ENCODE measurements at places on chromosomes 12 and 14.

DNA sequence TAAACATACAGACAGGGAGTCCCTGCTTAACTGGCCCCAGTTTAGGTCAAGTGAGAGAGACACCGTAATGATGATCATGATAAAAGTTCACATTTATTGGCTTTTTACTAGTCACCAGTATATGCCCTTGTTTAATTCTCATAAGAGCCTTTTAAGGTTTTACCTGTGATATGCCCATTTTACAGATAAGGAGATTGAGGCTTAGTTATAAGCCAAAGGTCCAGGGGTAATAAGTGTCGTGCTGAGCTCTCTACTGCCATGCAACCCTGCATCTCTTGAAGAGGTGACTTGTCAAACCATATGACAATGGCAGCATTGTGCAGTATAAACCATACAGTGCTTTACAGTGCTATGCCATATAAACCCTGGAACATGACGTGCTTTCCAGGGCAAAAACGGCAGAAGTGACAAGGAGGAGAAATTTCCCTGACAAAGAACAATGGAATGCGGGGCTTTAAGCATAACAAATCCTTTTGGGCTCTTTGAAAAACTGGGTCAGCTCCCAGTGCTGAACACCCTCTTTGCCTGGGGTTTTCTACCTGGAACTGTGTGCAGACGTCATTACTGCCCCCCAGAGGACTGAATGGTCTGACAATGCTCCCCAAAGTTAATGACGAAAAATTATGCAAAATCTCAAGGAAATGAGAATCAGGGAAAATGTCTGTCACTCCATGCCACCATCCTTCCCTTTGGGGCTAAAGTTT is 59.7 kb upstream of the C14orf132 start:
- DNase-seq: no peak

DNA sequence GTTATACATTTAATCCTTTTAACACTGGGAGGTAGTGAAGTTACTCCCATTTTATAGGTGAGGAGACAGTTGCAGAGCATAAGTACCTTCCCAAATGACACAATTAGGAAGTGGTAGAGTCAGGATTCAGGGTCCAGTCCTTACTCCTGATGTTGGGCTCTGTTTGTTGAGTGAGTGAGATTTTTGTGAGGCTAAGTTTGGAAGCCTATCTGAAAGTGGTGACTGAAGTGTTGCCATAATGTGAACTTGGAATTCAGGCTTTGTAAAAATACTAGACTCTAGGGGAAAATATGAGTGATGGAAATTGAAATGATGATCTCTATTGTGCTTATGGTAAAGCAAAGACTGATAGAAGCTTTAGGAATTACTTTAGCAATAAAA is 2.2 kb downstream of the NUDT4 start:
- no peak for DNase-seq

DNA sequence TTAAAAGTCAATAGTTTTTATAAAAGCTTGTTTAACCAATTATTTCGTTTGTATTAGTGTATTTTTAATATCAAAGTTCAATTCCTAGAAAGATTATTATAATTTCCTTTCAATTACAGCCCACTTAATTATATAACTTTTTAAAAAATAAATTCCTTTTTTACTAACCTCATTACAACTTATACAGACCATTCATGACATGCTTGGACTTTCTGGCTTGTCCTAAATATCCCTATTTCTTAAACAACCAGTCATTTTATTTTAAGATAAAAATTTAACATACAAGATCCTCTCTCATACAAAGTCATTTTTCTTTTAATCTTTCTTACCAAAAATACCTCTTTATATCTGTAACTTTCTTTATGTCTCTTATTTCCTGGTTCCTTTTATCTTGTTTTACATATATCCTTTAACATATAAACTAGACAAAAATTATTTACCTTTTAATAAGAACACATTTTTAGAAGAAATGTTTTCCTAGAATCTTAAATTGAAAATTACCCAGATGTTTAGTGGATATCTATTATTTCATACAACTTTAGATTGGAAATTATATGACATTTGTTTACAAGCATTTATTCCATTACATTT is 10.4 kb upstream of the TMEM263 start:
- DNase-seq: no peak

- no peak for DNase-seq
Measured at GRCh38 chr14:22955702-22956569, 954 bp downstream of the HAUS4 start.

- no peak for DNase-seq
Measured at GRCh38 chr14:49851813-49852212, 775 bp downstream of the NEMF start.

DNA sequence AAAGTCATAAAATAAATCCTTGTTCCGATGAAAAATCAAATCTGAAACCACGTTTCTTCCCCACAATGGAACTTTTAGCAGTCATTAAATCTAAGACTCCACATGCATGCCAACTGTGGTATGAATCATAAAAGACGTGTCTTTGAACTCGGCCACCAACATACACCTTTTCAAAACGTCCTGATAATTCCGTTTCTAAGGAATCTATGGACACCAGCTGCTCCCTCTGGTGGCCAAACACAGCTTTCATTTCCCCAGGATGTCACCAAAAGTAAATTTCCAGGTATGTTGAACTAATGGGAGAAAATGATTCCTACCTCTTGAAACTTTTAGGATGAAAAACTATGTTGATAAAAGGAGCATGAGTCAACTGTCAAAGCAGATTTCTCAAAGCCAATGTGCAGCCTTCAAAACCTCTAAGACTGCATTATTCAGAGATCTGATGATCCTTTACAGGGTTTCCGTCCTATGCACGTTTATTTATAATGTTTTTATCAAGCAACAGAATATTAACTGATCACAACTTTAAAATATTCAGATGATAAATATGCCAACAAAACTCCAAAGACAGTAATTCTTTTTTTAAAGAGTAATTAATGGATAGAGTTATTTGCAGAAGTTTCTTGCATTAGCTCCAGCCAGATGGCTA is 96.2 kb downstream of the CIT start:
- no peak for DNase-seq

DNA sequence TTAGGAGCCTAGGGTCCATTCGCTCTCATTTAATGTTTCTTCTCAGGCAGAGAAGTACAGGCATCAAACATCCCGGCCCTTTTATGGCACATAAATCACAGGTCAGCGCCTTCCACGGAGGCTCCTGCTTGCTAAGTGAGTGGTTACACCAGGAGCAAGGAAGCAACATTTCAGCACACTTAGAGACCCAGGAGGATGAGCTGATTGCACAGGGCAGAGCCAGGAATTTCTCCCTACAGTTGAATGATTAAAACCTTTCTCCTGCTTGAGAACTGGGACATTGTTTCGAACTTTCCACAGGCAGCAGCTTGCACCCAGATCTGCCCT is 233.4 kb downstream of the SPTSSA start:
- no peak for DNase-seq

- DNase-seq: no peak
Measured at GRCh38 chr14:96307434-96307833, 51.4 kb downstream of the BDKRB1 start.

GRCh38 chr14:105602799-105603793 is 76.7 kb downstream of the TMEM121 start:
- DNase-seq: no peak

GRCh38 chr14:99880651-99881420 is 87.6 kb downstream of the EML1 start:
- DNase-seq: no peak

DNA sequence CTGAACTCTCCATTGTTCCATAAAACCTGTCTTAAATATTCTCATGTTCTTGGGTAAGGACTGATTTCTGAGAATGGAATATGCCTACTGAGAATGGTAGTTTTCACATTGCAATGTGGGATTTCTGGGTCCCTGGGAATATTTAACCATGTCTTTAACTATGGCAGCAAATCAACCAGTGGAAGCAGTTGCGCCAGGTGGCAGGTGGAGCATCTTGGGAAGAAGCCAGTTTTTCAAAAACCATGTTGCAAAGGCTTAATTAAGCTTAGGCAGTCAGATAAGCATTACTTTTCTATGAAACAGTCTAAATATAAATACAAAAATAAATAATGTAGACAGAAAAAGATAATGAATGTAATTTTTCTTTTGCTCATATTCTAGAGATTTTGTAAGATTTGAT is 448.1 kb downstream of the ADAMTS20 start:
- DNase-seq: no peak

- no peak for DNase-seq
Measured at GRCh38 chr14:52277552-52277951, 10.1 kb downstream of the PTGDR start.

DNA sequence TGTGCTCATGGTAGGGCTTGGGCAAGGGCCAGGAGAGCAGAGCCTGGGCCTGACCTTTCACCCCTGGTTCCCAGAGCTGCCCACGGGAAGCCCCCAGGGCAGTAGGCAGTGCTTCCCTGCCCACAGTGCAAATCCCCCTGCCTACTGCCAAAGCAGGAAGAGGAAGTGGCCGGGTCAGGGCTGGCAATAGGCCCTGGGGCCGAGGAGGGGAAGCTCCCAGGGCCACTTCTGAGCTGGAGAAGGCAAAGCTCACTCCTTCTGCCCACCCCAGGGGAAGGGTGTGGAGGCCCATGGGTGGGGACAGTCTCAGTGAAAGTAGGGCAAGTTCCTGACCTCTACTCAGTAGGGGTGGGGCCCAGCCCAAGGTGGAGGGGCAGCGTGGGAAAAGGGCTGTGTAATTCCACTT is 5.4 kb upstream of the NR4A1 start:
- DNase-seq: no peak

DNA sequence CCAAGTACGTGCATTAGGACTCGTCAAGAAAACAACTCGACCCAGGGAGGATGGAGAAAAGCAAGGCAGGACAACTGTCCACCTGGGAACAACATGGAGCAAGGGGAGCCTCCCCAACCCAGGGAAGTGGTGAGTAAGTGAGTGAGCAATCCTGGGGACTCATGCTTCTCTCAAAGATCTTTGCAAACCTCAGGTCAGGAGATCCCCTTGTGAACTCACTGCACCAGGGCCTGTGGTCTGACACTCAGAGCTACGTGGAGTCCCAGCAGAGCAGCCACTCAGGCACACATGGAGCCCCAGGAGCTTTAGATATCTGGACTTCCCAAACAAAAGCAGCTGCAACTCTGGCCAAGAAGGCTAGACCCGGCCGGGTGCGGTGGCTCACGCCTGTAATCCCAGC is 12.2 kb upstream of the OR5AU1 start:
- DNase-seq: no peak

- DNase-seq: no peak
Measured at GRCh38 chr12:3755898-3756297, 3.0 kb upstream of the CRACR2A start.

GRCh38 chr14:83960832-83961512 is 1569.0 kb upstream of the FLRT2 start:
- no peak for DNase-seq

DNA sequence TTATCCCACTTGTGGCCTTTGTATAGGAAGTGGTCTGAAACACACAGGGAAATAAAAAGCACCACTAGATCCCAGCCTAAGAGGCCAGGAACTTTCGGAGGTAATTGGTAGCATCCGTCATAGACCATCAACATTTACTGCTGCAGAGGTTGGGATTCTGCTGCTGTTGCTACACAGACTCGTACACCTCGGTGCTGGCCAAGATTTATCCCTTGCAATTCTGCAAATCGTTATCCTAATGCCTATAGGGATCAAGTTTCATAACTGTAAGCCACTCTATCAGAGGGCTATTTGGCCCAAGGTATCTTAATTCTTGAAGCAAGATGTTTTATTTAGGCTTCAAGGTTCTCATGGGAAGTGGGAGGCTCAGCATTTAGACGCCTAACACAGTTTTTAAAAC is 913.6 kb downstream of the GALC start:
- DNase-seq: no peak

DNA sequence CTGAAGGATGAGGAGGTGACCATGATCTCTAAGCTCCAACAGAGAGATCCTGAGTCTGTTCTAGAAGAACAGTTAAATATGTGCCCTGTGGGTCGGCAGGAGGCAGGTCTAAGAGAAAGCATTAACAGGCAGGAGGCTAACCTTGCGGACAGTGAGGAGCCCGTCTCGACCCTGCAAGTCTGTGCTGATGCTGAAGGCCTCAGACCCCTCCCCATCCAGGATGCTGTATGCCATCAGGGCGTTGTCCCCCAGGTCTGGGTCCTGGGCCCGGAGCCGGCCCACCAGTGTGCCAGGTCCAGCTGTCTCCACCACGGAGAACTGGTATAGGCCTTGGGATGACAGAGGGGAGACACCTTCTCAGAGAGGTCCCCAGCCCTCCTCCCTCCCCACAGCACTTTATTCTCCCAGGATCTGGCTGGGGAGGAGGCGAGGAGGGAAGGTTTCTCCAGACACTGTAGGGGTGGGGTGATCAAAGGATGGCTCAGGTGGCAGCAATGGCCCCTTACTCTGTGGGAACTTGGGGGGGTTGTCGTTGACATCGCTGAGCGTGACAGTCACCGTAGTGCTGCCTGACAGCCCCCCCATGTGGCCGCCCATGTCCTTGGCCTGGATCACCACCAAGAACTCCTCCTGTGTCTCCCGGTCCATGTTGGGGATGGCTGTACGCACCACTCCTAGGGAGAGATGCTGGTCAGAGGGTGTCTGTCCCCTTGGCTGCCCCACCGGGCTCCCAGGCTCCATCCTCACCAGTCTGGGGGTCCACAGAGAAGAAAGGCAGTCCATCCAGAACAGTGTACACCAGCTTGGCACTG is 3.1 kb downstream of the CDH24 start:
- peak; percentile 21 for DNase-seq

GRCh38 chr12:10641735-10642500 is 28.5 kb upstream of the MAGOHB start:
- no peak for DNase-seq

GRCh38 chr12:120497524-120498150 is 1.7 kb downstream of the DYNLL1 start:
- no peak for DNase-seq

DNA sequence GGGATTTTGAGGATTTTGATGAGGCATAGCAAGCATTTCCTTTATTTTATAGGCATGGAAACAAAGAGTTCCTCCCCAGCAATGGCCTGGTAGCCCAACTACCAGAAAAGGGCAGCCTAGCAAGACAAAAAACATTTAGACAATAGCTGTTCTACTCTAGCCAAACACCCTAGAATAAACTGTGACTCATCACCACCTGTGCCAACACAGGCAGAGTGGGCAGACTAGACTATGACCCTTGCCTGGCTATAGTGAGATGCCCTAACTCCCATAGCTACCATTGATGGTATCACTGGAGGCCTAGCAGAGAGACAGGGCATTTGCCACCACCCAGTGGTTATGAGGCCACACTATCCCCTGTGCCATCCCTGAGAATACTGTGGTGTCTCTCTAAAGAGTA is 15.5 kb upstream of the CCER1 start:
- DNase-seq: no peak

GRCh38 chr14:69483765-69484443 is 624 bp upstream of the PLEKHD1 start:
- no peak for DNase-seq

All from stimulated activated CD4-positive, alpha-beta T cell treated with anti-CD3 and anti-CD28 coated beads, Interleukin-12 subunit alpha, Interleukin-12 subunit beta, amount 100 ng/mL, for 4 hours (primary cell).